ENCODE measurements at places on chromosomes 2 and 18.
A peak's percentile ranks its signal among the peaks of the same experiment; 100 is the strongest.

- no peak for DNase-seq
These were observed 610.8 kb downstream of the EPHA4 start for GRCh38 chr2:220961143-220961860.

DNA sequence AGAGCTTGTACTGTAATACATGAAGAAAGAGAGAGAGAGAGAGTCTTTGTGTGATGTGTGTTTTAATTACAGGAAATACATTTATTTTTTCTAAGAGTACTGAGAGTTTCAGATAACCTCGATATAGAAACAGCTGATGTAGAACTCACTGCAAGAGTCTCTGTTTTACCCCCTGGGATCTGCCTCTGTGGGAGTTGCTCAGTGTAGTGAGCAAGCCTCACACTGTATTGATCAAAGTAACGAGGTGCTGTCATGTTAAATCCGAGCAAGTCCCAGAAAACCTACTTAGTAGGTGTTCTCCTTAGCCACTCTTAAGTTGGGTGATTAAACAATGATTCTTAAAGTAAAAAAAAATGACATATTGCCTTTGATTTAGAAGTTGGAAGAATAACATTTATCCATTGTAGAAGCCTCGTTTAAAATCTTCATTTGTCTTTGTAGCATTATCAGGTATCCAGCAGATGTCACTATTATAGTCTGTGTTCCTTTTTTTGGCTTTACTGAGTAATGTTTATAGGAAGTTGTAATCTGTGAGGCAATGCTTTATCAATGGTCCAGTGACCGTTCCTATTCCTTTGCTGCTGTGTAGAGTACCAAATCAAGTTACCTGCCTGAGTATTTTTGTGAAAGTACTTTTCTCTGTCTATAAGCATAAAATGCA, 219.0 kb downstream of the MYO3B start:
- DNase-seq, result peak; percentile 6

DNA sequence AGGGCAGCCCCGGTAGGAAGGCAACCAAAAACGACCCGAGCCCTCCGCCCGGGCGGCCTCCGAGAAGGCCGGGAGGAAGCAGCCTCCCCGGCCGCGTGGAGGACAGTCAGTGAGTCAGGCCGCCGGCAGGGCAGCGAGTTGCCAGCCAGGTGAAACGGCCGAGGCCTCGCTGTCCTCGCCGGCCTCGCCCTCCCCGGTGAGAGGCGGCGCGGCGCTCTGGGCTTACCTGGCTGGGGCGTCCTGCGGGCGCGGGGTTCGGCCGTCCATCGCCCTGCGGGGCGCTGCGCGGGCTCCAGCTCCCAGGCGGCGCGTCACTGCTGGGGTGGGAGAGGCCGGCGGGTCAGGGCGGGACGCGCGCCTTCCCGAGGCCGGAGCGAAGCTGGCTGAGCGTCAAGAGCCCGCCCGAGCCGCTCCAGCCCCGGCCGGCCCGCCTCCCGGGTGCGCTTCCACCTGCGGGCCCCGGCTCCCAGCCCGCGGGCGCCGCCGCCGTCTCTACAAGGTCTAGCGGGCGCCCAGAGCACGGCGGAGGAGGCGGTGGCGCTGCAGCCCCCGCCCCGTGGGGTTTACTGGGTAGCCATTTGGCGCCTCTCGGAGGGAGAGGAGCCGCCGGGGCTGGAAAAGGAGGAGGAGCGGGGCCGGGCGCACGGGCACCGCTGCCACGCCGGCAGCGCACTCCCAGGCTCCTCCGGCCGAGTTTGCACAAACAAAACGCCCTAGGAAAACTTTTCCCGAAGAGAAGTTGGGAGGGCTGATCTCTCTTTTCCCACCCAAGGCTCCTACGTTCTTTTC, 499 bp downstream of the COBLL1 start:
- no peak for DNase-seq

DNA sequence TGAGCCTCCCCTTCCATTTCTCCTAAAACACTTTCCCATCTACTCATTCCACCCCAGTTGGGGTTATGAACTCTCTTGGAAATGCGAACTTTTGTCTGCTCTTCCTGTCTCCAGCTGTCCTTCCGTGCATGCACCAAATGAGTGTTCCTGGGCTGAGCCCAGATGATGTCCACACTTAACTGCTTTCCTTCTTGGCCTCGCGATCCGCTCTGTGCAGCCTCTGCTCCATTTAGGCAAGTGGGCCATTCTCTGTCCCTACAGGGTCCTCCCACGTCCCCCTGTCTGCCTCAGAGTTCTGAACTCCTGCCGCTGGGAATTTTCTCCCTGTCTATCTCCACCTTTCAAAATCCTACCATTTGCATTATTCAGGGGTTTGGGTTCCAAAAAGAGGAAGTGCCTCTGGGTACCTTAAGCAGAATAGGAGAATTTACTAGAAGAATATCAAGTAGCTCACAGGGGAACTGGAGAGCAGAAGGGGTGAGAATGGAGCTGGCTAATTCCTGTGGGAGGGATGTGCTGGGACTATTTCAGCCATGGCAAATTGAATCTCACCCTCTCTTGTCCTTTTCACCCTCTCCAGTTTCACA, 4.7 kb upstream of the NCK2 start:
- no peak for DNase-seq

DNA sequence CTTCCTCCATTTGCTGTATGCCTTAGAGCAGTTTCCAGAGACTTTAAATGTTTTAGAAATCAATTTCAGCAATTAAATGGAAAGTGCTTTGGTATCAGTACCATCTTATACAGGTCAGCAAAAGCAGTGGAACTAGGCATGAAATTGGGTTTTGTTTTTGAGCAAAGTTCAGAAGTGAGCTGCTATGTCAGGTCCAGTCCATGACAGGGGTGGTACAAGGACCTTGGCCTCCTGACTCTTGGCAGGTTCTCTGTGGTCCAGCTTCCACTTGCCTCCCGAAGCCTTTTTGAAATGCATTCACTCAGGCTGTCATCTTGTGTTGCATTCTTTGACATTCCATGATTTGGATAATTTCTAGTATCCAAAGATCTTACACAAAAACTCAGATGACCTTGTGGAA, 159.3 kb downstream of the ACOXL start:
- DNase-seq, result no peak

- DNase-seq, result no peak
These were observed 29.2 kb downstream of the GALNT1 start for GRCh38 chr18:35610724-35611123.

- DNase-seq, result no peak
These were observed 461.2 kb downstream of the CDH2 start for GRCh38 chr18:27715751-27716150.

- no peak for DNase-seq
These were observed 158.9 kb downstream of the PRPF40A start for GRCh38 chr2:152558158-152558984.

GRCh38 chr2:102224824-102225739, 38.3 kb downstream of the IL1RL2 start:
- DNase-seq, result no peak

DNA sequence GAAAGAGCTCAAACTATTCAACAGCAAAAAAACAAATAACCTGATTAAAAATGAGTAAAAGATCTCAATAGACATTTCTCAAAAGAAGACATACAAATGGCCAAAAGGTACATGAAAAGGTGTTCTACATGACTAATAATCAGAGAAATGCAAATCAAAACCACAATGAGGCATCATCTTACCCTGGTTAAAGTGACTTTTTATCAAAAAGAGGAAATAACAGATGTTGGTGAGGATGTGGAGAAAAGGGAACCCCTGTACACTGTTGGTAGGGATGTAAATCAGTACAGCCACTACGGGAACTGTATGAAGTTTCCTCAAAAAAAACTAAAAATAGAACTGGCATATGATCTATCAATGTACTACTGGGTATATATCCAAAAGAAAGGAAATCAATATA, 39.8 kb upstream of the TMEM163 start:
- no peak for DNase-seq

DNA sequence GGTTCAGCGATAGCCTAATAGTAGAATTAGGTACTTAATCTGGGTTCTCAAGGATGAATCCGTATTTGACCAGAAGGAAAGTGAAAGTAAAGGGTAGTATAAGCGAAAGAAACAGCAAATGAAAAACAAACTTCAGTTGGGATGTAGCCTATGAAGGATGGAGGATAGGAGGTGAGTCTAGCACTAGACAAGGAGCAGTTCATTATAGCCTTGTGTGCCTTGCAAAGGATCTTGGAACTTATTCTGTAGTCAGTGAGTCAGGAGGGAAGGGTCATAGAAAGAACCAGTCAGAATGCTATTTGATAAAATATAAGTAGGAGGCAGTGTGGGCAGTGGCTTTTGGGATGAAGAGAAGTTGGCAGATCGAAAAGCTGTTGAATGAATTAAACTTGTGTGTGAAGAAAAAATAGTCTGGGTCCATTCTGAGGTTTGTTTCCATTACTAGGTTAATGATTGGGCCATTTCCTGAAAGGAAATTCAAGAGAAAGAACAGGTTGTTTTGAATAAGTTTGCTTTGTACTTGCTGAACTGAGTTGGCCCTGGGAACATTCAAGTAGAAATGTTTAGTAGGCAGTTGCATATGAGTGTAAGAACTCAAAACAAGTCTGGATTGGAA, 48.5 kb downstream of the ANKRD12 start:
- DNase-seq, result no peak

DNA sequence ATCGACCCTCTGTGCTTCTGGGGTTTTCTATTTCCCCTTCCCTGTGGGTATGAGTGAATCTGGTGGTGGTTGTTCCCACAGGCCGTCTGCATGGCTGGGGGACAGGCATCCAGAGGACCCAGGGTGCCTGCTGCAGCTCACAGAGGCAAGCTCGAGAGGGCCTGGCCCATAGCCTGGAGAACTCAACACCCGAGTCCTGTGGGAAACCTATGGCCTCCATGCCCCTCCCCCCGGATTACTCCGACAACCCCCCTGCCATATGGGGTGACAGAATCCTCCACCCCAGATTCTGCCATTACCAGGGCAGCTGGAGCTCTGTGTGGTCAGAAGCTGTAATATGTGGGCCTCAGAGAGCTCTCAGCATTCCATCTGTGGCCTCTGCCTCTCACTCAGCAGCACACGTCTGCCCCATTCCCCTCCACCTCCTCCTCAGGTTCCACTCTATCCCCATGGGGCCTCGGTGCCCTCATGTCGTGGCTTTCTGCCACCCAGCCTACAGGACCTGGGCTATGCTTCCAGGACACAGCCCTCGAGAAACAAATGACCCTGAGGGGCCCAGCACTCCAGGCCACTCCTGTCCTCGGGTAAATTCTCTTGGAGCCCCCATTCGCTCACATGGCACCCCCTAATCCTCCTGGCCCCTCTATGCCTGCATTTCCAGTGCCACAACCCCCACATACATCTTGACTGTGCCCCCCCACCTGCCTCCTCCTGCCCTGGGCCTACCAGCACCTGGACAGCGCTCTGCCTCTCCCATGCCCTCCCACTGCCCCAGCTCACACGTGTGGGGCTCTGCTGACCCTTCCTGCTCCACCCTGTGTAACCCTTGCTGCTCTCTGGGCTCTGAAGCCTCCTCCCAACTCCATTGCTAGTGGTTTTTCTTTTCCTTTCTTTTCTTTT, 3.6 kb downstream of the MZT2A start:
- no peak for DNase-seq

DNA sequence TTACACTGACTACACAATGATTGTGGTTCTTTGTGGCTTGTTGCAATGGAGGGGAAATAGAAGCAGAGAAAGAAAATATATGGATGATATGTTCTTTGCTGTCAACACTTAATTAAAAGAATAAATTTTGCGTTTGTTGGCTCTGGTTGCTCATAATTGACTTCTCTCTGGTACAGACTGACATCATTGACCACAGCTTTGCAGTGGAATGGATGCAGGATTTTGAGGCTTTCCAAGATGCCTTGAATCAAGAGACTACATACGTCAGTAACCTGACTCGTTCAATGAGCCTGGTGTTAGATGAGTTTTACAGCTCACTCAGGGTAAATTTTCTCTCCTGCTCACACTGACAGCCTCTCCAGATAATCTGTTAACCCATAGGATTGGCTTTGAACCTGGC, 9.9 kb downstream of the GPN1 start:
- DNase-seq, result no peak

DNA sequence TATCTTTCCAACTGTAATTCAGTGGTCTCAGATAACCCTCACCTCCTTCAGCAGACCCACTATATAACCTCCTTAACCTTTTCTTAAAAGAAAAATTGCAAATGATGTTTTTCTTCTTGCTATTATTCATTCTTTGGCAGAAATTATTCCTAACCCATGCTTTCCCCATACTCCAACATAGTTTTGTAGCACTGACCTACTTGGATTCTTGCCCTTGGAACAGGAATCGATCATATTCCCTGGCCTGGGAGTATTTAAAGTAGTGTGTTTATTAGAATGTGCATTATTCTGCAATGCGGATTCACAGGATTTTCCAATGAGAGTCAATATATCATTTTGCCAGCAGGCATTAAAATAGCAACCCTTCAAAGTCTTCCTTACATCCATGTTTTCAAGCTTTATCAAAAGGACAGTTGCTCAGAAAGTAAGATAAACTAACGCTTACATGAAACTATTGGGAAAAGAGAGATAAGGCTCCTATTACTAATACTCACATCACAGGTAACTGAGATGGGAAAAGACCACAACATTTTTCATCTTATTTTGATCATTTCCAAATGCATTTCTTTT, 37.4 kb downstream of the CHN1 start:
- DNase-seq, result no peak

DNA sequence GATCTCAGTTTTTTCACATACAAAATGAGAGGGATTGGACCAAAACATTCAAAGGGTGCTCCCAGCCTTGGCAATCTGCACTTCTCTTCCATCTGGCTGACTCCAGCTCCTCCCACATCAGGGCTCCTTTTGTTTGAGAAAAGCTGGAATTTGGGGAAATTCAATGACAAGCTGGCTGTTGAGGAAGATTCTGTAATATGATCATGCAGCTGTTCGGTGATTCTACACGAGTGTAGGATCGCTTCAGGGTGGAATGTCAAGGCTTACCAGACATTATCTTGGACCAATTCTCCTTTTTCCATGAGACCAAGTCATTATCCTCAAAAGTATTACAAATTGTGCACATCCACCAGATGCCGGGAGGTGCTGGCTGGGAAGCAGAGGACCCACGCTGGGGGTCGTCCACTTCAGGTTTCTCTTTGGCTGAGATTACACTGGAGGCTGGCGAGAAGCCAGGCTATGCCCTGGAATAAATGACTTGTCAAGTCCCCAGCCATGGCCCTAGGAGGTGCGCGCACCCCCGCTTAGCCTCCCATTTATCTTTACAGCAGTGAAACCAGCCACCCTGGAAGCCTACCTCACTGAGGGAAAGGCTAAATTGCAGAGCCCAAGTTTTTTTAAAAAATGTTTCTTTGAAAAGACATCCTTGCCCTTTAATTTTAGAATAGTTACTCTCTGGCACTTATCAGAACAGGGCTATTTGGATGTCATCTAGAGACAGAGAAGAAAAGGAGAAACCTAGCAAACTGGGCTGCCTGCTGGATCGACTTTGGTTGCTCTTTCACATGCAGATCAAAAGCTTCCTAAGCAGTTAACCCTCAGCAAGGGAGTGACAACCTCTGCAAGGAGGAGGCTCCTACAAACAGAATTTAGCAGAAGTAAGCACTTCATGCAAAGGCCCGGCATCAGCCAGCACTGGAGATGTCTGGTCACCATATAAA, 42.5 kb upstream of the LCLAT1 start:
- no peak for DNase-seq

GRCh38 chr18:9248661-9249060, 85.9 kb upstream of the TWSG1 start:
- no peak for DNase-seq
